D721Med (cell line): ENCODE measurements at places on chromosomes 13 and 19.
A peak's percentile ranks its signal among the peaks of the same experiment; 100 is the strongest.

DNA sequence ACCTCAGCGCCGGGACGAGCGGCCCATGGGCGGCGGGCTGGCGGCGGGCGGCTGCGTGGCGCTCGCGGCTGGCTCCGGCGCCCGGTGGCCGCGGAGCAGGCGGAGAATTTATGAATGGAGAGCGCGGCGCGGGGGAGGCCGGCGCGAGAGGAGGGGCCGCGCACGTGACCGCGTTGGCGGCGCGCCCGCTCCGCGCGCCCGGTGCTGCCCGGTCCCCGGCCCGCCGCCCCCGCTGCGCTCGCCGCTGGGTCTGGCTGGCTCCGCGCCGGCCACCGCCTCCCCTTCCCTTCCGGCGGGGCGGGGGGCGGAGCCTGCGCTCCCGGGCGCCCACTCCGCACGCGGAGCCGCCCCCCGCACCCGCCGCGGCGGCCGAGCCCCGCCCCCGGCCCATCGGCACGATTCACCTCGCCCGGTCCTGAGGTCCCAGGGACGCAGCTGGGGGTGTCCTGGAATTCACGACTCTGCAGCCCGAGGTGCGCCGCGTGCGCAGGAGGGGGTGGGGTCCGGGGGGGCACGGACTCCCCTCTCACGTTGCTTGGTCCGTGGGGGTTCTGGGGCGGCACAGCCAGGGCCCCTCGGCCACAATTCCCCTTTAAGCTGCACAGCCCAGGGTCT, at the start of gene CBARP:
CBARP (minus strand) TSS at position 252 of the 615 bp plus-strand sequence. CDS start 1,905 bp downstream, outside the sequence.
- no peak for DNase-seq

GRCh38 chr13:51237887-51238286, 15.7 kb downstream of the FAM124A start:
- no peak for DNase-seq

GRCh38 chr19:48933382-48933932, at the start of gene DHDH:
TSS of gene DHDH (plus strand) at chr19:48933699. CDS start at chr19:48933722, 23 bp downstream.
- DNase-seq, result peak; percentile 73

DNA sequence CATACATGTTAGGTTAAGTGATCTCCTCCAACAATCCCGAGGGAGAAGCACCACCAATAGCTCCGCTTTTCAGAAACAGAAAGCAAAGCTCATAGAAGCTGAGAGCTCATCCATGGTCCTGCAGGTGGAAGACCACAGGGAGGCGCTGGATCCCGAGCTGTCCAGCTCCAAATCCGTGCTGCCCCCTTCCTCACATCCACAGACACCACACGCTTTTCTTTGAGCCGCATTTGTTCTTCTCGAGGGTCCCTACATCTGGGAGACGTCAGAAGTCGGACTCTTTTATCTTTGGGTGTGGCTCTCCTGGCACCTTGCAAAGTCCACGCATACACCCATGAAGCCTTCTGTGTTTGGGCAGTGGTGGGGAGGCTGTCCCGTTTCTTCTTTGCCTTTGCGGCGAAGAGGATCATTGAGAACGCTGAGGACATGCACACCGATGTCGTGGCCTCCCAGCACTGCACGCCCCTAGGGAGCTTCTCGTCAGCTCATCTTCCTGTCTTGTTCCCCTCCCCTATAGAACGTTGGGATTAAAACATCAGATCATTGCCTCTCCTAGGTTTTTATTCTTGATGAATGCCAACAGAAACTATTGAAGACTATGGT, 184.8 kb downstream of the TEX29 start:
- no peak for DNase-seq

- DNase-seq, result no peak
Observed at GRCh38 chr13:21541271-21541670, 62.7 kb downstream of the MICU2 start.

DNA sequence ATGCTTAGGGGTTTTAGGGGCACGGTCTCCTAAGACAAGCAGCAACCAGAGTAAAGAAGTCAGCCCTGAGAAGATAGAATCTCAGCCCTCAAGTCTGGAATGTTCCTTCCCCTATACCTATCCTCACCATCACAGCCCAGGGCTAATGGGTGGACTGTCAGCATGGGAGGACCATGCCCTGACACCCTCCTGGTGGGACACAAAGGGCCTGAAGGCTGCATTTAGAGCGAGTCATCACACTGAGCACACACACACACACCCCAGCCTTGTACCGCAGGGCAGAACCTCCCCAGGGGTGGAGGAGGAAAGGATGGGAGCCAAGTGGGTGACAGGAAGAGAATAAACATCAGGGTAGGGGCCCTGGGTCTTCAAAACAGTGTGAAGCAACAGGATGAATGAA, 174.8 kb upstream of the SERP2 start:
- DNase-seq, result no peak

DNA sequence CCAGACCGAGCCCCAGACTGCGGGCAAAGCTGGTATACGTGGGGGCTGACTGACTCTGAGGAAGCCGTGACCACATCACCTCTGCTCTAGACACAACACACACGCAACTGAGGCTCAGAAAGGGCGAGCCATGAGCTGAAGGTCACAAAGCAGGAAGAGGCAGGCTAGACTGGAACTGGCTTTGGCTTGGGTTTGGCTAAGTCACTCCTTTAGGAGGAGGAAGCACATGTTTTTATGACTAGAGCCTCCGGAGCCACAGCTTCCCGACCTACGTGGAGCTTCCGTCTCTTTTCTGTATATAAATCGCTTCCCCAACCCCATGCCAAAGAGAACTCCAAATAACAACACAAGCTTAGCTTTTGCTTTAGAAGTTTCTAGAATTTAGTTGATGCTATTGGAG, 48.0 kb downstream of the RFX2 start:
- DNase-seq, result no peak

DNA sequence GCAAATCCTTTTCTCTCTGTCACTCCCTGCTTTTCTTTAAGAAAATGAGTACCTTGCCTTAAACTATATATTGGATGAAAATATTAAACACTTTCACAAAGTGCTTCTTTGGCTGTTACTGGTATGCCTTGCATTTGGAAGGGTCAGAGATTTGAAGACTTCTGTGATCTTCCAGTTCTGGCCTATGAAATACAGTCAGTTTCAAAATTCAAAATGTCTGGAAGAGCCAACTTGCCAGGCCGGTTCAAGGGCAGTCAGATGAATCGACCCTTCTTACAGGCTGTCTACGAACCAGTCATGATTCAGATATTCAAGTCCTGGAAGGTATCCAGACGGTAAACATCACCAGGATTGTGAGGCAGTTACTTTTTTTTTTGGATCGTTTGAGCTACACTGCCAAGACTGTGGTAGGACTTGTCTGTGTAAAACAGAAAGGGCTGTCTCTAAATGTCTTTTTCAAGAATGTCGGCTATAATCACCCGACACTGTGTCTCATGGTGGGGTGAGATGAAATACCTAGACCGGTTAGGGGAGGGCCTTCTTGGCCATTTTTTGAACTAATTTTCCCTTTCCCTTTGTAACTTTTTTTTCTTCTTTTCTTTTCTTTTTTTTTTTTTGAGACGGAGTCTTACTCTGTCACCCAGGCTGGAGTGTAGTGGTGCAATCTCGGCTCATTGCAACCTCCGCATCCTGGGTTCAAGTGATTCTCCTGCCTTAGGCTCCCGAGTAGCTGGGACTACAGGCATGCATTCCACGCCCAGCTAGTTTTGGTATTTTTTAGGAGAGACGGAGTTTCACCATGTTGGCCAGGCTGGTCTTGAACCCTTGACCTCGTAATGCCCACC, 11.2 kb downstream of the ACTN4 start:
- DNase-seq, result no peak

GRCh38 chr13:67283637-67284036, 53.5 kb upstream of the PCDH9 start:
- no peak for DNase-seq

GRCh38 chr19:8519388-8519787, 5.4 kb upstream of the ZNF414 start:
- DNase-seq, result no peak

GRCh38 chr13:112689303-112690245, at the start of gene ATP11A:
TSS of gene ATP11A (plus strand) at chr13:112690038. CDS start at chr13:112690417, 379 bp downstream.
- peak; percentile 93 for DNase-seq

GRCh38 chr13:69213396-69213795, 894.2 kb upstream of the ATXN8OS start:
- no peak for DNase-seq

DNA sequence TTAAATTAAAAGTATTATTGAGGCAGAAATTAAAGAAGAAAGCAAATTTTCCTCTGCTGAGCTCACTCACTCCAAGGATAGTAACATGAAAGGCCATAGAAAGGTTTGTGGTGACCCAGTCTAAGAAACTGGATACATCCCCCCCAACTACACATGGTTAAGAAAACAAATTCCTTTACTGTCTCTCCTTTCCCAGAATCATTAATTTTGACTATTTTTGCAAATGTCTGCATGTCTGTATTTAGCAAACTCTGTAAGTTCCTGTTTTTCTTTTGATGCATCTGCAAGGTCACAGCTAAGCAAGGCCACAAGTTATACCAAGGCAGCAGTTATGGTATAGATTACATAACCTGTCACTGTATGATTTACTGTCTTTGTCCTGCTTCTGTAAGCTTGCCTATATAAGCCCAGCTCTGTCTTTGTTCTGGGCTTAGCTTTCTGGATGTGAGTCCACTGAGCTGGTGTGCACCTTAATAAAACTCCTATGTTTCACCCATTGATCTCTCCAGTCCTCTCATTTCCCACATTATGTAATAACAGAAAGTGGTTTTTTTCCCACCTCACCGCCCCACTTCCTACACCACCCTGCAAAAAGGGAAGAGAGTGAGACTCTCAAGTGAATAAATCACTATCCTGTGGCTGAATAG, 8.5 kb upstream of the ZNF83 start:
- no peak for DNase-seq

- no peak for DNase-seq
Observed at GRCh38 chr13:66222127-66222526, 1008.0 kb downstream of the PCDH9 start.

DNA sequence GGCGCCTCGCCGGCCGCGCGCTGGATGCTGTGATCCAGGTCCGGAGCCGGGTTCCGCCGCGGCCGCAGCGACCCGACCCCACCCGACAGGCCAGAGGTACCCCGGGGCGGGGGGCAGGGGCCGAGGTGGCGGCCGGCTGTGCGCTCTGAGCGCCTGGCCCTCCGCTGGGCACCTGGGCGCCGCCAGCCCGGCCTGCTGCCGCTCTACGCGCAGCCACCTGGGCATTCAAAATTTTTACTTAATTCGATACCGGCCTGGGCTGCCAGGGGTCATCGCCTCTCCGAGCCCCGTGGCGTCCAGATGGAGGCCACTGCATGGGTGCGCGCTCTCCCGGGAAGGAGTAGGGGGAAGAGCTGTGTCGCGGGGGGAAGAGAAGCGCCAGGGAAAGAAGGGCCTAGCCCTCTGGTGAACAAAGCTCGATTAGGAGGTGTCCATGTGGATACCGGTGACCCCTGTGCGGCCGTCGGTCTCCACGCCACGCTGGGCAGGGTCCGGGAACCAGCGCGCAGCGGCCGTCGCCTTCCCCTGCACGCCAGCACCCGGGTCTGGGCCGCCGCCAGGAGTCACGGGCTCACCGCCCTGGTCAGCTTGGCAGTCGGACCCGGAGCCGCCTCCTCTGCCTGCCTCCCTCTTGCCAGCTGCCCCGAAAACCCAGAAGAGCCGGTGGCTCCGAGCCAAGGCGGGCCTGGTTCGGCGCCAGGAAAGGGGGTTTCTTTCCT, 666 bp downstream of the BIVM start:
- DNase-seq, result no peak

DNA sequence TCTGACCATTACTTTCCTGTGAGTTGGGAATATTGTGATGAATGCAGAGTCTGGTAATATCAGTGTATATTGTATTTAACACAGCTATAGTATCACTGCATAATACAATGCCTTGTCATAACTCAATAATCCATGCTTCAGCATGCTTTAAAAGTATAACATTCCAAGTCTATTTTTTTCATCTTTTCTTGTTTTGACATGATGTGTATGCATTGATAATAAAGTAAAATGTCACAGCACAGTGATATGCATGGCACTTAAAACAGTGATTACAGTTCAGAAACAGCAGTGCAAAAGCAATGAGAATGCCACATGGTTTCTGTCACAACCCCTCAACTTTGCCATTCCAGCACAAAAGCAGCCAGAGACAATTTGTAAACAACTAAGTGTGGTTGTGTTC, 17.8 kb downstream of the KATNAL1 start:
- DNase-seq, result no peak

GRCh38 chr19:9309974-9310446, 372 bp upstream of the ZNF699 start:
- peak; percentile 64 for DNase-seq

DNA sequence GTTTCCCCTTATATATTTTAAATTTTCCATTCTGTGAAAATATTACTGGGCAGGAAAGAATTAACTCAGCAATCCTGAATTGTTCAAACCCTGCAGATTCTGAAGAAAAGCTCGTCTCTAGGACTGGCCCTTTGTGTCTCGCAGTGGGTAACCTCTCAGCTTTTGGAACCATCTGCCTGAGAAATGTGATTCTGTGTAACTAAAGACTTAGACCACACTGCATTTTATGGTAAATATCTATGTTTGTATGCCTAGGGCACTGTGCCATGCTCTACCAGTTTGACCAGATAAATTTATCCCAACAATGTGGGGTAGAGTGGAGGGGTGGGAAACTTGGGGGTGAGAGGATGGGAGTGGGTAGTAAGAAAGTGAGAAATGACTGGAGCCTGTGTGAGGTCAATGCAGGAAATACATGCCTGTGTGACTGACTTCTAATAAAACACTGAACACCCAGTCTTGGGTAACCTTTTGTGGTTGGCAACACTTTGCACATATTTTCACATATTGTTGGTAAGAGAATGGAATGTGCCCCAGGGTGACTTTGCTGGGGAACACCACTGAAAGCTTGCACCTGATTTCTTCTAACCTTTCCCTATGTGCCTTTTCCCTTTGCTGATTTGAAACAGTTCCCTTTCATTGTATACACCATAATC, 1181.9 kb downstream of the OLFM4 start:
- no peak for DNase-seq

- no peak for DNase-seq
Observed at GRCh38 chr19:49758292-49758691, 4.8 kb downstream of the TSKS start.

DNA sequence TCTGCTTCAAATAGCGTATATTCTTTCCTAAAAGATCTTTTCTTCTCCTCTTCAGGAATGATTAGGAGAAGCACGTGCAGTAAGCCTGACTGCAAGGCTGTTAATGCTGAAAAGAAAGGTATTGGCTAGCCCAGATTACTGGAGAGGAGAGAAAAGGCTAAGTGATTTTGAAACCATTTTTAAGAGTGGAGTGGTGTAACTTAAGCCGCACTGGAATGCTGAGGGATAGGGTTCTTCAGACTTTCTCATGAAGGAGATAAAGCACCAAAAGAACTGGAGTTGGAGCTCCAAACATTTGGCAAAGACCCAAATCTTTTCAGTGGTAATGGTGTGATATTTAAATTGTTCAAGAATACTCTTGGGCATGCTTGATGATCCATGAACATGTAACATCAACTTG, 388.3 kb downstream of the COG6 start:
- DNase-seq, result no peak

GRCh38 chr19:54416695-54417491, 1.6 kb downstream of the TTYH1 start:
- DNase-seq, result no peak

DNA sequence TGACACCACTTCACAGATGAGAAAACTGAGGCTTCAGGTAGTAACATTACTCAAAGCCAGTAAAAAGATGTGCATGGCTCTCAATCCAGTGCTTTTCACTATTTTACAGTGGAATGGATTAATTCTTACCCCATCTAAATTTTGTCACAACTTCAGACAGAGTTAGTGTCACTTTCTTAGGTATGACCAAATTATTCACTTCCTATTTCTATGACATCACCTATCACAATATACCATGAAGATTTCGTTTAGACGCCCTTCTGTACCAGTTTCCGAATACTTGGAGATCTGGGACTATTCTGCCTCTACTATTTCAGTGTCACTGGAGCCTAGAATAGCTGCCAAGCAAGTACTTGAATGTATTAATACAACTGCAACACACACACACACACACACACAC, 437.5 kb downstream of the KLF12 start:
- no peak for DNase-seq
